ENCODE measurements at places on chromosomes 16 and 17.

DNA sequence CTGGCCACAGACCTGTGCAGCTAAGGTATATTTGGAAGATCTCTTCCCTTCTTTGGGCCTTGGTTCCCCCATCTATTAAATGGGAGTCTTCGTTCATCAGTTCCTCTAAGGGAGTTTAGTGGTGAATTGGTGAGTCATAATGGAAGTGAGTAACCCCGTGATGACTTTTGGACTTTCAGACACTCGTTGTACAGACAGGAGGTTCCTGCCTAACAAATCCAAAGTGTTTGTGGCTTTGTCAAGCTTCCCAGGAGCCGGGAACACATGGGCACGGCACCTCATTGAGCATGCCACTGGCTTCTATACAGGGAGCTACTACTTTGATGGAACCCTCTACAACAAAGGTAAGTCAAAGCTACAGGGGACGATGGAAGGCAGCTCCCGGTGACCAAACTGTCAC lies 40.4 kb downstream of the WSCD1 start:
- DNase-seq, result no peak

GRCh38 chr16:16071631-16072244 lies 122.3 kb downstream of the ABCC1 start:
- peak; percentile 14 for DNase-seq

DNA sequence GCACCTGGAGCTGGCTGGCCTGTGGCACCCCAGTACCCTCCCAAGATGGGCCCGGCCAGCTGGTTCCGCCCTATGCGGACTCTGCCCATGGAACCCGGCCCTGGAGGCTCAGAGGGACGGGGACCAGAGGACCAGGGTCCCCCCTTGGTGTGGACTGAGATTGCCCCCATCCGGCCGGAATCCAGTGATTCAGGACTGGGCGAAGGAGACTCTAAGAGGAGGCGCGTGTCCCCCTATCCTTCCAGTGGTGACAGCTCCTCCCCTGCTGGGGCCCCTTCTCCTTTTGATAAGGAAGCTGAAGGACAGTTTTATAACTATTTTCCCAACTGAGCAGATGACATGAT lies 12.0 kb downstream of the TBX21 start:
- DNase-seq, result no peak

DNA sequence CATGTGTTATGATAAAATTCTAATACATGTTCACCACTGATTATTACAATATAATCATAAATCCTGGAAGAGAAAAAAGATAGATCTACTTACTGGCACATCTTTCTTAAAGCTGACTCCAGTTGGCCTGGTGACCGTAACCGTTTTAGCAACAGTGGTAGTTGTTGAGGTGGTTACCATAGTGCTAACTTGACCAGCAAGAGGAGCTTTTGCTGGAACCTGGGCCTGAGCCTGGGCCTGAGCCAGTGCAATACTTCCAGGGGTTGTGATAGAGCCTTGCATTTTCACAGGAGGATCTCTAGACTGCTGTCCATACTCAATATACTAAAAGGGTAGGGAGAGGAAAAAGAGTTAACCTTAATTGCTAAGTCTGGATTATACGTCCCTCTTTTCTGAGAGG lies 36.2 kb downstream of the SETD6 start:
- no peak for DNase-seq

- DNase-seq, result no peak
Measured at GRCh38 chr16:54694651-54695050, 236.0 kb upstream of the IRX5 start.

- DNase-seq, result no peak
Measured at GRCh38 chr17:17414341-17414805, 62.4 kb upstream of the MED9 start.

DNA sequence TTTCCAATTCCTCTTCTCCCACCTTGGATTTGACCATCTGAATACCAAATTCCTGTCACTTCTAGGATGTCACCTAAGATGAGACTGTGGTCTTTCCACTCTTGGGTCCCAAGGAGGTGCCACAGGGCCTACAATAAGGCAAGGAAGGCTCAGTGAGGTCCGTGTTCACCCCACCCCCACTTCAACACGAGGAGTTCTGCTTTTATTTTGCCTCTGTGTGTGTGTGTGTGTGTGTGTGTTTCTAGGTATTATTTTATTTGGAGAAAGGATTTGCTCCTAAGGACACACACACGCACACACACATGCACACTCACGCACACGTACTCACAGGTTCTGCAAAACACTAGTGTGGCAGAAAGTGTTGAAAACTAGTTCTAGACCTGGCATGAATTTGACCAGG lies 24.5 kb upstream of the PHOSPHO1 start:
- no peak for DNase-seq

DNA sequence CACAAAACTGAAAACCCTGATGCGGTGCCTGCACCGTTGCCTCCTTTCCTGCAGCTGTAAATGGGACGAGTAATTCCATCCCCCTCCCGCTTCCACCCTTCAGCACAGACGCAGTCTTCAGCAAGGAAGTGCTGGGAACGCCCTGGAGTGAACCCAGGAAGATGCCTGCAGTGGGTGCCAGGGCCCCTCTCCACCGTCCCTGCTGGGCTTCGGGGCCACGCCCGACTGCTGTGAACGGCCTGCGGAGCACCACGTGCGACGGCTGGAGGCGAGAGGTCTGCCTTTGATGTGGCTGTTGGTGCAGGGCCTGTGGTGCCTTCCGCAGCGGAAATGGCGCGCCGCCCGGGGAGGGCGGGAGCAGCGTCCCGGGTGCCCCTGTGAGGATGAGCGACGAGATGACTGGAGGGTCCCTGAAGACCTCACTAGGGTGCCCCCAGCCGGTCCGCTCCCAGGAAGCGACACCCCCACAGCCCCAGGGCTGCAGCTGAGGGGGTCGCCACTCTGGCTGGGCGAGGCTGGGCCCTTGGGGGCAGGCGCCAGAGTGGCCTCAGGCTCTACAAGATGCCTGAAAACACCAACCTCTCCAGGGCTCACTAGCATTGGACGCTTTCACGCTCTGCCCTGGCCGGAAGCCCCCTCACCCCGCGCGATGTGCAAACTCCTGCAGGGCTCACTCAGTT lies 749 bp upstream of the MC1R start:
- peak; percentile 92 for DNase-seq

DNA sequence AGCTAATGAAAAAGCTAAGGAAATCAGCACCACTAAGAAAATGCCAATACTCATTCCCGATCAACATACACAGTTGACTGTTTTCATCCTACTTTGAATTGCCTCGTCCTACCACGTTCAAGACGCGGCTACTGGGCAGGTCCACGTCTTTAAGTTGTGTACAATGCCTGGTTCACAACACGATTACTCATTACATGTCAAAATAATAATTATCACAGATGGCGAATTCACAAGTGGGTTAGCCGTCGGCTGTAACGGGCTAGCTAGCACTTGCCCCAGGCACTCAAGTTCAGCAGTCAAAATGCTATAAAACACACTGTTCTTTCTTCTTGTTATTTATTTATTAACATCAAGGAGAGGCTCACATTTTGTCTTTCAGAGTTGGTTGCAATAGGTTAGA lies 124.2 kb downstream of the ZFHX3 start:
- no peak for DNase-seq

- no peak for DNase-seq
Measured at GRCh38 chr16:1691276-1691675, 13.2 kb downstream of the JPT2 start.

DNA sequence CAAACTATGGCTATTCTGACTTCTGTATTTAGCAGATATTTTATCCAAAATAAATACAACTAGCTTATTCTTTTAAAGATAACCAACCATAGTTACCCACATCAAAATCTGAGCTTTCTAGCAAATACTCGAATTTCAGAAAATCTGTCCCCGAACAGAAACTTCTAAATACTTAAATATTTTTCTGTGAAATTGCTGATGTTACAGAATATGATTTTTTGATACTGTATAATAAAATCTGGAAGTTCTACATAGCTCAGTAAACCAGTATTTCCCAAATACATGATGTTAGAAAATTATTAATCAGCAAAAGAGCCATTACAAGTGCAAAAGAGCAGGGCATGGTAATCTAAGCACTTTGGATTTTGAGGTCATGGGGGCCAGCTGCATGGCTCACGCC lies 114.9 kb downstream of the CDH8 start:
- no peak for DNase-seq

DNA sequence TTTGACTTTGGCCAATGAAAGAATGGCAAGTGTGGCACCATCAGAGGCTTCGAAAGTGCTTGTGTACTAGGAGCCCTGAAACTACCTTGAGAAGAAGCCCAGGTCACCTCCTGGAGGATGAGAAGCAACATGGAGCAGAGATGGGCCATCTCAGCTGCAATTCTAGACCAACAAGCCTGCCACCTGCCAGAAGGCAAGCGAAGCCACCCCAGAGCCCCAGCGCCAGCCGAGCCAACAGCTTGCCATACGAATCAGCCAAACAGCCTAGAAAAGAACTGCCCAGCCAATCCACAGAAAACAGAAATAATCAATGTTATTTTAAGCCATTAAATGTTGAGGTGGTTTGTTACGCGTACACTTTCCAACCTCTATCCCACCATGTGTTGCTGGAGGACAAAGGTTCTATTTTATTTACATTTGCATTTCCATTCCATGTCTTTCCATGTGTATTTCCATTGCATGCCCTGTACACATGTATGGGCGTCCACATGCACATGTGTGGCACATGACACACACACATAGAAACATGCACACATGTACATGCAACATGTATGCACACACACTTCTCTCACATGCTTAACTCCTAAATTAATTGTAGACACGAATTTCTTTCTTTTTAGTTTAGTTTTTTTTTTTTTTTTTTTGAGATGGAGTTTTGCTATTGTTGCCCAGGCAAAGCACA lies 144.3 kb upstream of the TNRC6C start:
- DNase-seq, result no peak

- DNase-seq, result no peak
Measured at GRCh38 chr16:31466381-31466841, 5.5 kb upstream of the TGFB1I1 start.

- DNase-seq, result no peak
Measured at GRCh38 chr17:35341411-35341992, 31.9 kb downstream of the SLFN11 start.

DNA sequence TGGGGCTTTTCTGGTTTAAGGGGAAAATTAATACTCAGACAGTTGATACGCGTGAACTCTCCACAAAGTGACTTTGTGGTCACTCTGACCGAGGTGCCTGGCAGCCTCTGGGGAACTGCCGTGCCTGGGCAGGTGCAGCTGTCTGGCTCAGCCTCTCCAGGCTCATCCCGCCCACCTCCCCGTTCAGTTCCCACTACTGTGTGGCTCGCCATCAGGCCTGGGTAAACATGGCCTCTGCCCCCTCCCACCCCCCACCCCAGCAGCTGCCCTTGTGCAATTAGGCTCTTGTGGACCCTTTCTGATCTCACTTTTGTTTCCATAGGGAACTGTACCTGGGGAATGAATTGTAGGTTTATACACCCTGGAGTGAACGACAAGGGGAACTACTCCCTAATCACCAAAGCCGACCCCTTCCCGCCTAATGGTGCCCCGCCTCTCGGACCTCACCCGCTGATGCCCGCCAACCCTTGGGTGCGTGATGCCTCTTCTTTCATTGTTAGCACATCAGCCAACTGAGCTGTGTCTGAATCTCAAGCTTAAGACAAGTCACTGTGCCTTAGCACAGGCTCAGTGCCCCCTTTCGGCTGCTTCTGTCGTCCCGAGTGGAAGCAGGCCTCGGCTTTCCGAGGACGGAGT lies 27.8 kb downstream of the ZC3H18 start:
- DNase-seq, result no peak

DNA sequence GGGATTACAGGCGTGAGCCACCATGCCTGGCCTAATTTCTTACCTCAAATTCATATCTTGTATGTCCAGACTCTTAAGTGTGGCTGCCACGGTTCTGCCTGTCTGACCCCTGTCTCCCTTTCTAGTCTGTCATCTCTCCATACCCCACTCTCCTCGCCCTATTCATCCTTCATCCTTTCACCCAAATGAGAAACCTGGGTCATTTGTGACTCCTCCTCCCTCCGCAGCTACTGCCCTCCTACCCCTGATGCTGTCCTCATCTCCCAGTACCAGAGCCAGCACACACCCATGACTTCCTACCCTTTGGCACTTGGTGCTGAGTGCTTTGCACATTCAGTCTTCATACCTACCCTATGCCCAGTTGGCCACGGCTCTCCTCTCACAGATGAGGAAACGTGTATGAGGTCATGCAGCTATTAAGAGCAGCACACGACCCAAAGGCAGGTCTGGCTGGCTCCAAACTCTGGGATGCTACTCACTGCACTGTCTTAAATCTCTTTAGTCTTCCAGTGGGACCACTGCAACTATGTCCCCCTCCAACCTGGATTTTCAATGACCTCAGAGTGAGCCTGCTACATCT lies 1.6 kb downstream of the SPATA32 start:
- no peak for DNase-seq

- DNase-seq, result no peak
Measured at GRCh38 chr16:9322769-9323168, 231.3 kb downstream of the HAPSTR1 start.

- no peak for DNase-seq
Measured at GRCh38 chr16:85149776-85150175, 37.5 kb upstream of the CIBAR2 start.

- DNase-seq, result no peak
Measured at GRCh38 chr17:81941484-81942166, 4.5 kb upstream of the PYCR1 start.

- DNase-seq, result no peak
Measured at GRCh38 chr16:80580109-80580832, 39.5 kb downstream of the DYNLRB2 start.

- no peak for DNase-seq
Measured at GRCh38 chr16:11253995-11254912, 1.8 kb downstream of the SOCS1 start.

DNA sequence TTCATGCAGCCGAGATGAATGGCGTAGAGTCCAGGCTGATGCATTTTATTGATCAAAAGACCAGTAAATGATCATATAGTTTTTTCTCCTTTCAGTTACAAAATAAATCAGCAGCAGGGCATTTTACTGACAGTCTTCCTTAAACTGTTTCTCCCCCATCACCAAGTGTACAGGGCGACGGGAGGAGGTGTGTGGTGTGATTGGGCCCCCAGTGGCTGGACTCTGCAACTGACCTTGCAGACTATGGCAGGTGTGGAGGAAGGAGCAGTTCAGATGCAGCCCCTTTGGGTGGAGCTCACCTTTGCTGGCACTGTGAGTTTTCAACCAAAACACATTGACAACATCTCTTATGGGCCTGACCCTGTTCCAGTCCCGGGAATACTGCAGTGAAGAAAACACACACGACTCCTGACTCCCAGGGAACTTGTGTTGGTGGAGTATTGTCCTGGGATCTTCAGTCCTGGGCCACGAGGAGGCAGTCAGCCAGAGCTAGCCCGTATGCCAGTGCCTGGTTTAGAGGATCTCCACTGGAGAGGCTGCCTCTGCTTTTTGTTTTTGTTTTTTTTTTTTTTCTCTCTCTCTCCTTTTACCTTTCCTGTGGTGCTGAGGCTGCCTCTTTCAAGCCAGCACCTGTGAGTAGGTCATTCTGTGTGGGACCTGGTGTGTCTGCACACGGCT lies 29.8 kb downstream of the KIAA0513 start:
- DNase-seq, result peak; percentile 30

GRCh38 chr16:72241930-72242329 lies 70.0 kb upstream of the PMFBP1 start:
- peak; percentile 28 for DNase-seq

DNA sequence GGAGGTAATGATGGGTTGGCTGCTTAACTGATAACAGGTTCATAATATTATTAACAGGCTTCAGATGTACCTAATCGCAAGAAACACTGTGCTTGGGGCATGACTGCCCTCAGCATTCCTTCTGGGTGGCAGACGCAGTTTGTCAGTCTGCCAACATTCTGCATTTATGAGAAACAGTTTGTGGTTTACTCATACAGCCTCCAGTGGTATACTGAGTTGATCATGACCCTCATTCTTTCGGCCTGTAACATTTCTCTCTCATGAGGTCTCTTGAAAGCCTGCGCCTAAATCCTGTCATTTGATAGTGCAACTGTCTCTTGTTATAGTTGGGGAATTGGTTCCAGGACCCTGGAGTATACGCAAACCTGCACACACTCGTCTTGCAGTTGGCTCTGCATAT lies 4.9 kb upstream of the RUSF1 start:
- no peak for DNase-seq
